ENCODE measurements at places on chromosomes 7 and 10.

- DNase-seq, result no peak
Observed at GRCh38 chr10:4830551-4830950, 4.5 kb downstream of the AKR1E2 start.

GRCh38 chr7:100200693-100201092 lies 19.1 kb upstream of the PVRIG start:
- DNase-seq, result no peak

DNA sequence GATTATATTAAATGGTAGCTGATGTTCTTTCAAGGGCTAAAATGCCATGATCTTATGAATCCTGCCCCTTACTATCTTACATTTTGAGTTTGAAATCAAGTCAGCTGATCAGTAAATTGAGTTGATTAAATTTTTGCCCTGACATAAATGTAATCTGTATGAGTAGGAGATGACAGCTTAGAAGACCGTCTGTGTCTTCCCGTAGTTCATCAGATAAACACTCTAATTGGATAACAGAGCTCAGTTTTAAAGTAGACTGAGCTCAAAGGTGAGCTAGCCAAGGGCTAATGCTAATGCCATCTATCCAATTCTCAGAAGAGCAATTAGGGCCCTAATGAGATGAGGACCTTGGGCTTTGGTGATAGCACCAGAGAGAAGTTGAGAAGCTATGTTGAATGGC lies 82.9 kb downstream of the LRRC4 start:
- DNase-seq, result no peak

GRCh38 chr7:114575098-114575497 lies 160.5 kb downstream of the FOXP2 start:
- DNase-seq, result no peak

DNA sequence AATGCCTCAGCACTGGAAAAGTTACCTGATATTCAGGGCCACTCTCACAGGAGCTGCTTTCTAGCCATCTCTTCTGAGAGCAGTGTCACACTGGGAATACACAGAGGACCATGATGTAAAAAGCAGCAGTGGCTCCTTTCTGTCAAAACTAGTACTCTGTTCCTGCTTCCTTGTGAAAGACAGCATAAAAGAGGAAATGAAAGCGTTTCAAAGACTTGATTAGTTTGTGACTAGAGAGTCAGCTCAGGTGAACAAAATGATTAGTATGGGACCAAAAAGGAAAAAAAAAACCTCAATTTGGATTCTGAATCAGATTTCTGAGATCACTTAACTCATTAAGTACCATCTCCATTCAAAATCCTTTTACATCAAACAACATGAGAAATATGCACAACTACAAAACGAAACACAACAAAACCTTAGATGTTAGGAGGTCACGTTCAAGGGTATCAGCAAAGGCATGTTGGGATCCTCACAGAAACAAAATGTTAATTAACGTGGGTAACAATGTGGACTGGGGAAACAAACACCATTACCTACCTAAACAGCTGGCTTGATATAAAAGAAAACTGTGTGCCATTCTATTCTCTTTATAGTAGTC lies 103.7 kb downstream of the MACC1 start:
- DNase-seq, result peak; percentile 1

All from natural killer cell (primary cell).